Stimulated activated CD4-positive, alpha-beta T cell treated with anti-CD3 and anti-CD28 coated beads, Interleukin-4, amount 100 ng/mL, for 48 hours (primary cell): ENCODE measurements at places on chromosomes 11 and 22.

DNA sequence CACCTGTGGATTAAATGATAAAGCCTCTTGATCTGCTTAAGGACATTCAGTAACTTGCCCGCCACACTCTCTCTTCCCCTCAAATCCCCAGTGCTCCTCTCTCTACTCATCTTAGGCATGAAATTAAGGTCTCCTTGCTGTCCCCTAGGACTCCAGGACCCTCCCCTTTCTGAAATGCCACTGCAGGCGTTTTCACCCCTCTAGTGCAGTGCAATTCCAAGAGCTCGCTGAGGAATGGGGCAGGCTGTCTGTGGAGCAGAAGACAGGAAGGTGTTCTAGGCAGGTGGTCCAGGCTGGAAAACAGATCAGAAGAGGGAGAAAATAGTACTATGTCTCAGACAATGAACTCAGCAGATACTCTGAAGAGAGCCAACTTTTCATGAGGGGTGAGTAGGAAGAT lies 55.8 kb upstream of the ARHGAP42 start:
- no peak for DNase-seq

DNA sequence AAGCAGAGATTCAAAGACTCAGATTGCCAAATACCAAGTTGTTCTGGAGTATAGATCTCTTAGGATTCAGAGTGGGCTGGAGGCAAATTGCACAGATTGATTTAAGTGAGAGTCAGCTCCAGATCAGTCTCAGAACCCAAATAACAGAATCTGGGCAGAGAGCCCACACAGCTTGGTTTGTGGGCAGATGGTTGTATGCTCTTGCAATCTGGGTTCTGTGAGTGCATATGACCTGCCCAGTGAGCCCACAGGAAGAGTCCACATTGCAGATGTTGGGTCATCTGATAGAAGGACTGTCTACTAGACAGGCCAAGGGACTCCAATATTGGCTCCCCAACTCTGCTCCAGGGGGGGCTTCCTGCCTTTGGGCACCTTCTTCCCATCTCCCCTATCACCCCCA lies 65.9 kb downstream of the ADAMTS15 start:
- DNase-seq, result no peak

DNA sequence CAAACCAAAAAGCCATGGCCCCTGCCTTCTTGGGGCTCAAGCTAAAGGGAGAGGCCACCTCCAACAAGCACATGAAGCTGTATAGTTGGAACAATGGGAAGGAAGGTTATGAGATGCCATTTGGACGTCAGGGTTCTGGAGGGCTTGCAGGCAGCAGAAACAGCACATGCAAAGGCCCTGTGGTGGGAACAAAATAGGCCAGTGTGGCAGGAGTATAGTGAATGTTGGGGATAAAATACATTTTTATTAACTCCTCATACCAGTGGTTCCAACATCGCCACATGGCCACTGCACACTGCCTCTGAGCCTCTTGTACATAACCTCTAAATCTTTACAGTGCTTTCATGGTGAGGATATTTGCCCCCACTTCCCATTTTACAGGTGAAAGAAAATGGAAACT lies 32.2 kb upstream of the MN1 start:
- no peak for DNase-seq

DNA sequence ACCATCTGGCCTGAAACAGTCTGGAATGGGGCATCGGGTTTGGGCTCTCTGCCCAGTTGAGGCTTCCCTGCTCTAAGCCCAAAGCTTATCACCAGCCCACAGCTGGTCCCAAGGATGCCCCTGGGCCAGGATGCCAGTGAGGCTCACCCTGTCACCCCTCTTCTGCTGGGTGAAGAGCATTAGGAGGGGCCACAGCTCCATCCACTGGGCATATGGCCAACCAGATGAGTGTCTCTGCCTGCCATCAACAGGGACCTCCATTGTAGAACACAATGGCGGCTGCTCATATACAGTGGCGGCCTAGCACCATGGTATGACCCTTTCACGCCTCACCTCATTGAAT lies 5.6 kb downstream of the CHST1 start:
- DNase-seq, result no peak

DNA sequence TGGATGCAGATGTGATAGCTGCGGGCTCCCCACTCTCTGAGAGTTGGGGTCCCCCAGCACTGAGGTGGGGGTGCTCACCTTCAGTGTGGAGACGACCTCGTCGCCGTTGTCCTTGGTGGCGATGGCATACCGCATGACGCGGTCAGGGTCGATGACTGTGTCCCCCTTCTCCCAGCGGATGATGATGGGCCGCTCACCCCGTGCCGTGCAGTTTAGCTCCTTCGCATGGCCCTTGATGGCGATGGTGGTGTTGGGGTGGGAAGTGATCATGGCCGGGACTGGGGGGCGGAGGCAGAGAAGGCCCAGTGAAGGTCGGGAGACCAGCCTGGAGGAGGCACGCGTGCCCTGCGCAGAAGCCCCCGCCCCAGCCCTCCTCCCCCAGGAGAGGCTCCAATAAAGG lies 154.2 kb downstream of the CEP164 start:
- DNase-seq, result no peak

DNA sequence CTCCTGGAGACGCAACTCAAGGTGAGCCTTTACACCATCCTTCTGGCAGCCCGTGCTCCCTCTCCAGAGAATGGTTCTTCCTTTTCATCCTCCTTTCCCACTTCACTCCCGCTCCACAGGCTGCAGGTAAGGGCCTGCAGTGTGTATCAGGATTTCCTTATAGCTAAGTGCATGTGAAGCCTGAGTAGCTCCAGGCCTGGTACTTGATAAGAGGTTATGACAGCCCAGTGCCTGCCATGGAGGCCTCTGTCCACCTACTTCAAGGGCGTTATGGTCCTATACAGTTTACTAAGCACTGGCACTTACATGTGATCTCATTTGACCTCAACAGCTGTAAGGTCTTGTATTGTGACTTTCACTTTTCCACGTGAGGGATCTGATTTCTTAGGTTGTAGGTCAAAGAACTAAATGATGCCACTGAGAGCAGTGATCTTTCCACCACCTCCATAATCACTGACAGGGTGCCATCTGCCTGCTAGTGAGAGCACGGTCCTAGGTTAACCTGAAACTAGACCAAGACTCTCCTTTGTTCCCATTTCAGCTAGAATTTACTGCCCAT lies 18.1 kb downstream of the SSH3 start:
- no peak for DNase-seq

GRCh38 chr22:36352803-36353507 lies 34.8 kb downstream of the MYH9 start:
- DNase-seq, result no peak
